ENCODE measurements at places on chromosomes 3 and 15.

DNA sequence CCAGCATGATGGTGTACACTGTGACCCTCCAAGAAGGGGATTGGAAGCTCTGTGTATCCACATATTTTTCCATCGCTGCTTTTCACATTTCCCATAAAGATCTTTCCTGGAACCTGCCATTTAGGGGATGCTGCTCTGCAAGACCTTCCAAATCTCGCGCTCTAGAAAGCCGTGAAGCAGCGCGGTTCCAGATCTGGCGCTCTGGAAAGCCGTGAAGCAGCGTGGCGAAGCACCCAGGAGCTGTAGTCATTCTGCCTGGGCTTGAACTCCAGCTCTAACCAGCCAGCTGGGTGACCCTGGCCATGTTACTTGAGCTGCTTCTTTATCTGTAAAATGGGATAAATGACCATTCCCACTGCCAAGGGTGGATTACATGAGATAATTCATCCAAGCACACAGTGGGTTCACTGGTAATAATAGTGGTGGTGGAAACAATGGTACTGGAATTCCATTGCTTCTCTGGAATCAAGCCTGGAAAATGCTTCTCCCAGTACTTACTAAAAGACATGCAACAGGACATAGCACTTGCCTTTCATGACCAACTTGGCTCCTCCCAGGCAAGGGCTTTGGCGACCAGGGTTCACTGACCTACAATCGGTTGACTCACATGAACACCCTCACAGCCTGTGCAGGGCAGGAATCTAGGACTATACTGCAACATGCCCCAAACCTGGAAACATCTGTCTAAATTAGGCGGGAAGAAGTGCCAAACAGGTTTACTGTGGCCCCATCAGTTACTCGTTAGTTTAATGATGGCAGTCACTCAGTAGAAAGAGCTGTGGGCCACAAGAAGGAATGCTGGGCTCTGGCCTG lies 70.7 kb downstream of the XXYLT1 start:
- no peak for DNase-seq

GRCh38 chr3:78455166-78455565 lies 1312.6 kb downstream of the ROBO1 start:
- no peak for DNase-seq

GRCh38 chr15:90866161-90866715 lies 2.1 kb upstream of the FURIN start:
- DNase-seq: no peak

GRCh38 chr3:138668107-138668506 lies 59.5 kb downstream of the FAIM start:
- DNase-seq: no peak

DNA sequence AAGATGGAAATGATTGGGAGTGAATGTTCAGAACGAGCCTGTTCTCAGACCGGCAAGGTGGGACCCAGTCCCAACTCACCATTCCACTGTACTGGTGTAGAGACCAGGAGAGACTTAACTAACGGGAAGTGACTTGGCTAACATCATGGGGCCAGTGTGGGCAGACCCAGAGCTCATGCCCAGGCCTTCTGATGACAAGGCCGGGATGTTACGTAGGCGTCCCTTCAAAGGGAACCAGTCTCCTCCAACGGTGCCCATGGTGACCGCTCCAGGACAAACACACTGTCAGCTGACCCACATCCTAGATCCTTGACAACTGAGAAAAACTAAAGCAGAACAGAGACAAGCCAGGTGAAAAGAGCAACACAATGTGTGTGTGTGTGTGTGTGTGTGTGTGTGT lies 128.4 kb upstream of the HACD2 start:
- DNase-seq: no peak

DNA sequence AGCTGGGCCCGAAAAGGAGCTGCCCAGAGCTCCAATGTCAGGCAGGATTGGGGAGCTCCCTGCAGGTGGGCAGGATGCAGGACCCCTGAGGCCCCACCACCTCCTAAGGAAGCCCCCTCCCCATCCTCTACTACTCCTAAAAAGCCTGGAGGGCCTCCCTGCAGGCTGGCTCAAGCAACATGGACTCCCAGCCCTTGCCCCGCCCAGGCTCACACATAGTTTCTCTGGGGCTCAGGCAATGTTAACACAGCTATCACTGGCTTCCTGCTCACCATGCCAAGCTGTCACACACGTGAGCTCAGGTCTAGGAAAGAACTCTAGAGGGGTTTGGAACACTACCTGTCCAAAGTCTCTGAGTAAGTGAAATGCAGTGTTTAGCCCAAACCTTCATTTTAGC lies 65.4 kb upstream of the ZNF148 start:
- DNase-seq: no peak

DNA sequence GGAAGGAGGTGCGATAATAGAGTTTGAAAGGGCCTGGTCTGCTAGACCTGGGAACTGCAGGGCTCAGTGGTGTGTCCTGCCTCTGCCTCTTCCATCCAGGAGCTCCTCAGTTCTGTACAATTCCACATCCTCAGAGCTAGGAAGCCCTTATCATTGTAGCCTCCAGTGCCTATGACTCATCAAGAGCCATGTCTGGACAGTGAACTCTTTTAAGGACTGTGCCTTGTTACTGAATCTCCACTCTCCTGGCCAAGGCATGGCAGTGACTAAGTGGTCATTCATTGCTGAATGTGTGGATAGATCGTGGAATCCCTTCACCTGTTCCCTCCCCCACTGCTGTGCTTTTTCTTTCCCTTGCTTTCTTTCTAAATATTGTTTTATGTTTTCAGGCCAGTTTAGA lies 2.9 kb downstream of the TIMP4 start:
- no peak for DNase-seq

DNA sequence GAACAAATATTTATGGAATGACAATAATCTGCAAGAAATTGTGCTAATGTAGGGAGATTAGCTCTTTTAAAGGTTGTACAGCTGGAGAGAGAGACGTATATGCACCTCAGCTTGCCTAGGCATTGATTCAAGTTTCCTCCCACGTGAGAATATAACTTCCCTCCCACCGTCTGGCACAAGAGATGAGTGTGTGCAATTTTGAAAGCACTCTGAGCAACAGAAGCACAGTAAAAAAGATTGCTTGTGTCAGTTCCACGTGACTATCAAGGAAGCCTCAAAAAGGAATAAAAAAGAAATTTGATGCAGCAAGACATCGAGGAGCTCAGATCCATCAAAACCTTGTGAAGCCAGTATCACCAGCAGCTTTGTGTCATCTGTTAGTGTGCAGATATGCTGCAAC lies 435.3 kb downstream of the TUSC7 start:
- DNase-seq: no peak

DNA sequence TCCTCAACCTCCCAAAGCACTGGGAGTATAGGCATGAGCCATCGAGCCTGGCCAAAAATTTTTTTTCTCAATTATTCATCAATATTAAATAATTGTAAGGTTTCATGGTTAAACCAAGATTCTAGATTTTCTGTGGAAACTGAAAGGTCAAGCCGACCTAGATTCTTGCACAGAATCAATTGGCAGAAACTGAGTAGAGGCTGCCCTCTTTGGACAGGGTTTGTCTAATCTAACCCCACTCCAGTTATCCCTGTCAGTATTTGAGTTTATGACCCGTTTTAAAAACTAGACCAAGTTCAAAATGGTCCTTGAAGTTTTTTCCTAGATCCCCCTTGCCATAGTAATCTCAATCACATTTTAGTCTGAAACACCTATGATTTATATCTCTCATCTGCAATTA lies 8.6 kb upstream of the ADAM10 start:
- DNase-seq: no peak

DNA sequence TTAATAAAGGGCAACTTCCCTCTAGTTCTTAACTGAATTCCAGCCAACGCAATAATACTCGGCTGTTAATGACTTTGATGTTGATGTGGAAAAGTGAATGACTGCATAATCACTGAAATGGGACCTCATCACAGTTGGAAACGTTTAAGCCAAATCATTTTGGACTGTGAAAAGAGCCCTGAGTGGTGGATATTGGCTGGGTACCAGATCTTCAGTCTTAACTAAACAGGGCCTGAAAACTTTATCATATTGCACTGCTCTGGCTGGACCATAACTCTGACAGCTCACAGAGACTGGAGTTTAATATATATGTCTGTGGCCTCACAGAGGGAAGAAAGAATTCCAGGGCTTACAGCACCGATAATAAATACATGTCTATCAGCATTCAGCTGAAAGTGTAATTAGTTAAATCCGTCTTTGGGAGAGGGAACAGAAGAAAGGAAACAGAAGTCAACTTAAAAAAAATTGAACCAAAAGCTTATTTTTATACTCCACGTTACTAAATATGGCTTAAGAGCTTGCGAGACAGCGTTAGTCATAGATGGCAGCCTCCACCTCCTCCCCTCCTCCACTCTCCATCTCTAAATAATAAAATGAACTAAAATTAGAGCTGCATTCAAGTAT lies 222.3 kb upstream of the CDIN1 start:
- no peak for DNase-seq

- no peak for DNase-seq
Measured at GRCh38 chr15:39904115-39904514, 16.0 kb downstream of the GPR176 start.

GRCh38 chr15:65083262-65083701 lies 6.7 kb downstream of the KBTBD13 start:
- peak; percentile 28 for DNase-seq

DNA sequence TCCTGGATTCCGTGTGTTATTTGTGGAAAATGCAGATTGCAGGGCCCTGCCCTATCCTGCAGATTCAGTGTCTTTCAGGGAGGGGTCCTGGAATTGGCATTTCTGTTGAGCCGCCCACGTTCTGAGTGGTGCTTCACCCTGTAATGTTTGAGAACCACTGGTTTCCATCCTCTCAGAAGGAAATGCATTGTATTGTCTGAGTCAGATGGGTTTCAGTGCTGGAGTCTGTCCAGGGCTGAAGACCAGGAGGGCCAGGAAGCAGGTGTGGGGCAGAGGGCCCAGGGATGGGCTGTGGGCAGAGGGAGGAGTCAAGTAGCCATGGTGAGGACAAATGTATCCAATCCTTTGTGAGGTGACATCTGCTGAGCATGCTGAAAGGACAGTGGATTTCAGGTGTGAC lies 123.8 kb downstream of the SV2B start:
- no peak for DNase-seq

DNA sequence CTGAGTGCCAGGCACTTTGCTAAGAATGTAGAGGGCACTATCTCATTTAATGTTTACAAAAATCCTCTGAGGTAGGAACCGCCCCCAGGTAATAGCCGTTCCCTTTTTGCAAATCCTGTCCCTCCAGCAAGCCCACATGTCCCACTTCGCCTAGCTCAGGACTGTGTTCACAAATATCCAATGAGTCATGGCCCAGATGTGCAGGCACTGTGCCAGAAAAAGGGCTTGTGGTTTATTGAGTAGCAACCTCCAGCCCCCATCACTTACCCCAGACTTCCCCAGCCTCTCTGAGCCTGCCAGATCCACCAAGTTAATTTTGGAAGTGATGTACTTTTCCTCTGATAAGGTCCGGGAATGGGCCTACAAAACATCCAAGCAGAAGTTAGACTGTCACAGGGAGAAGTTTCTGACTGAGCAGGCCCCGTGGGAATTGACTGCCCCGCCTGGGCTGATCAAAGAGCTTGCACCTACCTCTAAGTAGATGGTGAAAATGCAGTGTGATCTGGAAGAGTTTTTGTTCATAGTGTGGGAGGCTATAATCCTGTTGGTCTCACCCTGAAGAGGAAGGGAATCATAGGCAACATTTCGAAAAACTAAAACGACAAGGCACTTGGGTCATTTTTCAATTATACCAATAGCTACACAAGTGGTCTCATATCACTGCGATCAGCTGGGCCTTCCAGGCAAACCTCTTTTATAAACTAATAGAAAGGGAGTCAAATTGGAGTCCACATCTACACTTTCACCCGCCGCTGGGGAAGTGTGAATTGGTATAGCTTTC lies 15.7 kb downstream of the KIF9 start:
- DNase-seq: no peak

DNA sequence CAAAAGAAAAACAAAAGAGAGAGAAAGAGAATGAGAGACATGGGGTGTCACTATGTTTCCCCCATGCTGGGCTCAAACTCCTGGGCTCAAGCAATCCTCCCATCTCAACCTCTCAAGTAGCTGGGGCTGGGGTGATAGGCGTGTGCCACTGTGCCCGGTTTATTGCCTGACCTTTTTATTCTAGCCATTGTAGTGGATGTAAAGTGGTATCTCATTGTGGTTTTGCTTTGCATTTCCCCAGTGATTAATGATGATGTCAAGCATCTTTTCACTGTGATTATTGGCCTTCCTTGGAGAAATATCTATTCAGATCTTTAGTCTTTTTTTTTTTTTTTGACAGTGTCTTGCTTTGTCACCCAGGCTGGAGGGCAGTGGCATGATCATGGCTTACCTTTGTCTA lies 37.7 kb upstream of the GK5 start:
- no peak for DNase-seq

DNA sequence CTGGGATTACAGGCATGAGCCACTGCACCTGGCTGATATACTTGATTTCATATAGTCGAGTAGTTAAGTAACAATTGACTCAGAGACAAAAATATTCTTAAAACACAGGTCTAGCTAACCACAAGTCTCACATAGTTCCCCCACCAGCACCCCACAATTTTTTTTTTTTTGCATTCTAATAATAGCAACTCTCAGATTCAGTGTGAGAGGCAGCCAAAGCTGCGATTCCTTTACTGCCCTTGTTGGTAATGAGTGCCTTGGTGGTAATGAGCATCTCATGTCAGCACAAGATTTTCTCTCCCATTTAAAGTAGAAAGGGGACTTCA lies 72.5 kb downstream of the WWTR1 start:
- DNase-seq: no peak

GRCh38 chr3:18735005-18735404 lies 309.9 kb upstream of the SATB1 start:
- no peak for DNase-seq

DNA sequence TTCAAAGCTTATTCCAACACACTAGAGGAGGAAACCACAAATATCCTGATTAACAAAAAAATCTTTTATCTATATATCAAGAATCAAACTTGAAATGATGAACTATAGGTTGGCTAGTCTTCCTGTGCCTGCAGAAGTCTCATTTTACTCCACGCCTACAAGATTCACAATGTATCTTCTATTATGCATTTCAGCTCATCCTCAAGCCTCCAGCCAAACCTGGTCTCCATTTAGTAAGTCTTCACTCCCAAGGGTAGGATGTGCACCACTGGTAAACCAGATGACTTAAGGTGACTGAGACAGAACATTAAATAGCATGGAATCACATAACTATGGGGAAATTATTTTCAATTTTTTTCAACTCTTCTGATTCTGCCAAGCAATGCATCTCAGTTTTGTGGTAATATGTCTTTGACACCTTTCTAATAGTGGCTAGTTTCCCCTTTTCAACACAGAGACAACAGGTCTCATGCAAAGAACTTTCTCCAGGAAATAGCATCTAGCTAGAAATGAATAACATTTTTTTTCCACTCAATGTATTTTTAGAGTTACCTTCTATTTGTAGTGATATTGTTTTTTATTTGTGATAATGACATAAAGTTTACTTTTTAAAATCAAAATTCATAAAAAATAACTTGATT lies 166.9 kb downstream of the TNIK start:
- DNase-seq: no peak

- DNase-seq: no peak
Measured at GRCh38 chr15:46654993-46655392, 1020.2 kb downstream of the SQOR start.

- no peak for DNase-seq
Measured at GRCh38 chr15:84840741-84841429, 23.7 kb downstream of the ALPK3 start.
